A549 (cell line): ENCODE measurements at places on chromosomes 1 and 21.

GRCh38 chr1:1013922-1014648 is 788 bp downstream of the ISG15 start:
- DNase-seq: no peak

DNA sequence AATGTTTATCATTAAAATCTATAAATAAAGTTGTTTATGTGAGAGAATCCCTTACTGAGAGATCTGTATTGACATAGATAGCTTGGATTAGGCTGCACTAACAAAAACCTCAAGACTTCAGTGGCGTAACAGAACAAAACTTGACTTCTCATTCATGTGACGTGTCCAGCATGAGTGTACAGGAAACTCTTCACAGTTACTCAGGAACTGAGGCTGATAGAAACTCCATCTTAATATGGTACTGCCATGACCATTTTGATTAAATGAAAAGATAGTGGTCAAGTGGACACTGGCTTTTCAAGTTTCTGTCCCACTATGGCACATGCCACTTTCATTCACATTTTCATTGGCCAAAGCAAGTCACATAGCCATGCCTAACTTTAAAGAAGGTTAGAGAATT is 3.7 kb downstream of the ST3GAL3 start:
- DNase-seq: no peak

DNA sequence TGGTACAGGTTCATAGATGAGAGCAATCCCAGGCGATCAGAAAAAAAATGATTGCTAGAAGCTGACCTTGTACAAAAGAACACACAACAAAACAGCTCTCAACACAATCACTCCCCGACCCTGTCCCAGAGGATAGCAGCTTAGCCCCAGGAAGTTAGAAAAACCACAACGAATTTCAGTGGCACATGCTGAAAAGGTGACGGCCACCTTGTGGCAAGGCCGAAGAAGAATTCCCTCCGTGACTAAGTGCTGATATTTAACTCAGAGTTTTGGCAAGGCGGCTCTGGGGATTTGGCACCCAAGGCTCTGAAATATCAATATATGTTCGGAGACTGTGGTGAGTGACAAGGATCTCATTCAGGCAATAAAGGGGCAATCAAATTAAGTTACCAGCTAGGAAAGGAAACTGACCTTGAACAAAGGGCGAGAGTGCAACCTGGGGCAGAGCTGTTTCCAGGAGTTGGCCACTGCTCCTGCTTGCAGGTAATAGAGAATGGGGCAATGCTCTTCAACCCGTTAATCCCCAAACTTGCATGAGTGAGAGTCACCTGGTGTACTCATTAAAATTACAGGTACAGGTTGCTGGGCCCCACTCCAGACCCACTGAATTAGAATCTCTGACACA is 96.2 kb downstream of the BEND5 start:
- DNase-seq: no peak

GRCh38 chr1:103496014-103496635 is 29.4 kb upstream of the RNPC3 start:
- DNase-seq: no peak

DNA sequence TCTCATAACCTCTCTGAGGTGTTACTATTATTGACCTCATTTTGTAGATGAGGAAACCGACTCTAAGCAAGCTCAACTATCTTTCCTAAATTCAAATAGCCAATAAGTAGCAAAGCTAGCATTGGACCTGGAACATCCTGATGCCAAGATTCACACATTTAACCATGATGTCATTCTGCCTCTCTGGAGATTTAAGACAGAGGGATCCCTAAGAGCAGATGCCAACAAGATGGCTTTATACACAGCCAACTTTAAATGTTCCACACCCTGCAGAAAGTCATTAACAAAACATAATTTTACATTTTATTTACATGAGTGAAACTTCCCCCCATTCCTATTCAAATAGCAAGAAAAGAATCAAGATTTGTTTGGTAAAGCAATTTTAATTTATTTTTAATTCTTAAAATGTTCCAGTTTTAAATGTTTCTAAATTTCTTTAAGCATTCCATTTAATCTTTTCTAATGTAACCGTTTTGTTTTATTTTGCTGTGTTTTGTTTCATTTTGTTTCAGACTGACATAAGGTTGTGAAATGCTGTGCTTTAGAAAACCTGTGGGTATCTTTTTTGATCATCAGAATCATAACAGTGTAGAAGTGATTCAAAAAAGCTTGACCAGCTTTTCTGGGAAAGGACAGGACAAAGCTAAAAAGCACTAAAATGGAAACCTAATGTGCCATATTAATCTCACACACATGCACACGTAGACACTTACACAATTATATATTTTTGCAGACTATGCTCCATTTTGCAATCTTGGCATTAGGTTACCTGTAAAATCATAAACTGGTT is 7.6 kb upstream of the VAV3 start:
- no peak for DNase-seq

DNA sequence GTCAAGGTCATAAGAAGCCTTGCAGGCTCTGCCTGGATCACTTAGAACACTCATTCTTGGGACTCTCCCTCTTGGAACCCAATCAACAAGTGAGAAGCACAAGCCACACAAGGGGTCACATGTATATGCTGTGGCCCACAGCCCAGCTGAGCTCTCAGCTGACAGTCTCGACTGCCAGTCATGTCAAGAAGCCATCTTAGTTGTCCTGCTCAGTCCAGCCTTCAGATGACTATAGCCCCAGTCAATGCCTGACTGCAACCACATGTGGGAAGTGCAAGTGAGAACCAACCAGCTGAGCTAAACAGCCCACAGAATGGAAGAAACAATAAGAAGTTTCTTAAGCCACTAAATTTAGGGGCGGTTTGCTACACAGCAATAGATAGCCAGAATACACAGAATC is 356.0 kb downstream of the KCNH1 start:
- DNase-seq: no peak

GRCh38 chr1:210437111-210437510 is 108.4 kb downstream of the HHAT start:
- no peak for DNase-seq

DNA sequence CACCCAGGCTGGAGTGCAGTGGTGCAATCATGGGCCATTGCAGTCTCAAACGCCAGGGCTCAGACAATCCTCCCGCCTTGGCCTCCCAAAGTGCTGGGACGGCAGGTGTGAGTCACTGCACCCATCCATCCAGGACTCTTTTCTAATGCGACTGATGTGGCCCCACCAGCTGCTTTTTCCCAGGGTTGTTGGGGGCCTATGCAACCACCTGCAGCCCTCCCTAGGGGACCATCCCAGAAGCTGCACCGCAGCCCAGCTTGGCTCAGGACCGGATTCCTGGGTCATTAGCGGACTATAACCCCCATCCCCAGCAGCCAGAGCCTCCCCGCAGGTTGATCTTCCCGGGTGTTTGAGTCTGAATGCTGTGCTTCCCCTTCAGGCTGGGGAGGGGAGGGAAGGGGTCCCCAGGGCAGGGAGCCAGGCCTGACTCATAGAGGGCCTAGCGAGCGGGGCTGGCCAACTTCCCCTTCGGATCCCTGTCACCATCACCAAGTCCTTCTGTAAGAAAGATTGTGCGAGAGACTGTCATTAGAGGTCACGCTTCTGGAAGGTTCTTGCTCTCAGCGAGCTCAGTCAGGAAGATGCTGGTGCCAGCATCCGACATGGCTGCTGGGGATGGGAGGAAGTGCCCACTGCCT is 108.7 kb upstream of the ACTRT2 start:
- DNase-seq: no peak
